Kidney glomerular epithelial cell (primary cell): ENCODE measurements at places on chromosomes 2 and 18.

DNA sequence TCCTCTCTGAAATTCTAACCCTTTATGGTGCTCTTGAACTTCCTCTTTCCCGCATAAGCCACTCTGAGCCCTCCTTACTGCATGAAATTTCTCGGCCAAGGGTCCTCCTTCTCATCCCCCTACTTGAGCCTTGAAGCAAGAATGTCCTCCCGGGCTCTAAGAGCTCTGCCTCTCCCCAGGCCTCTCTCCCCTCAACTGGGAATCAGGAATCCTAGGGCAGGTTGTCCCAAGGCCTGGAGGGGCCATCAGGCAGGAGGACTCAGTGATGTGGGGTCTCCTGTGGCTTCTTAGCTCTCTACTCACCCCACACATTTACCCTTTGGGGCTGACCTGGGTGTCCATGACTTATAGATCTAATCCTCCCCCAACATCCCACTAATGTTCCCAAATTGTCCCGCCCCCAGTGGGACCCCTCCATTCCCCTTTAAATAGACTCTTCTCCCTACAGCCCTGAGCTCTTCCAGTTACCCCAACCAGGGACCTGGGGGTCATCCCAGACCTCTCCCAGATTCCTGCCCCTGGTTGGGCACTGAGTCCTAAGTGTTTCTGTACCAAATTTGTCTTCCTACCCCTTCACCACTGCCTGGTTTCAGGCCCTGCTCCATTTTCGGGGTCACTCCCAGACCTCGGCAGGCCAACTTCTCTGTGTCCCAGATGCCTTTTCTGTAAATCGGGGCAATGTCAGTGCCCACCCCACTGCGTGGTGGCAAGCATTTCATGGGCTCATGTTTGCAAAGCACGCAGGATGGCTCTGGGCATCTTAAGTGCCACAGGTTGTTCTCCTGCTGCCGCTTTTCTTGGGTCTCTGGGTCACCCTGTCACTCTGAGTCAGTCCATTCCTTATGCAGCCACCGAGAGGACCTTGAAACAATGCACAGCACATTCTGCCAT, 171.2 kb downstream of the ASB1 start:
- no peak for DNase-seq

GRCh38 chr2:233202531-233202944, 48.9 kb upstream of the ATG16L1 start:
- DNase-seq, result no peak

DNA sequence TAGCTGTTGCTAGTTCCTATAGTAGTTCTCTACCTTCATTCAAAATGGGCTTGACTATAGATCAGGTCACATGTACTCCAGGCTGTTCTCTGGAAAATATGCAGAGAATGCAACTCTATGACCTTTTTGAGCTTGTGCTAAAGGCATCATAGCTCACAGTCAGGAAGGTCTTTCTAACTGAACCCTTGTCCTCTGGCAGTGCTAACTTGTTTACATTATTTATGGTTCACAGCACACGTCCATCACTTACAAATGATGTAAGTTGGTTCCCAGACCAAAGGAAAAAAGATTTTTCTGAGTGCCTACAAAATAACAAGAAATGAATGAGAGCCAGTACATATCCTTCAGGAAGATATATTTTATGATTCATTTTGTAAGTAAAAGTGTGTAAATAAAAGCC, 236.1 kb downstream of the GCA start:
- DNase-seq, result peak; percentile 40

DNA sequence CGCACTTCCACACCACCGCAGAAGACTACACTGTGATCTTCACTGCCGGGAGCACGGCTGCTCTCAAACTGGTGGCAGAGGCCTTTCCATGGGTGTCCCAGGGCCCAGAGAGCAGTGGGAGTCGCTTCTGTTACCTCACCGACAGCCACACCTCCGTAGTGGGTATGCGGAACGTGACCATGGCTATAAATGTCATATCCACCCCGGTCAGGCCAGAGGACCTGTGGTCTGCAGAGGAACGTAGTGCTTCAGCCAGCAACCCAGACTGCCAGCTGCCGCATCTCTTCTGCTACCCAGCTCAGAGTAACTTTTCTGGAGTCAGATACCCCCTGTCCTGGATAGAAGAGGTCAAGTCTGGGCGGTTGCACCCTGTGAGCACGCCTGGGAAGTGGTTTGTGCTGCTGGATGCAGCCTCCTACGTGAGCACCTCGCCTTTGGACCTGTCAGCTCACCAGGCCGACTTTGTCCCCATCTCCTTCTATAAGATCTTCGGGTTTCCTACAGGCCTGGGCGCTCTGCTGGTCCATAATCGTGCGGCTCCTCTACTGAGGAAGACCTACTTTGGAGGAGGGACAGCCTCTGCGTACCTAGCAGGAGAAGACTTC, 12.5 kb downstream of the MOCOS start:
- DNase-seq, result no peak

GRCh38 chr18:45596036-45596435, 19.2 kb upstream of the SLC14A2 start:
- DNase-seq, result no peak

GRCh38 chr2:60463249-60463648, 90.2 kb downstream of the BCL11A start:
- no peak for DNase-seq

DNA sequence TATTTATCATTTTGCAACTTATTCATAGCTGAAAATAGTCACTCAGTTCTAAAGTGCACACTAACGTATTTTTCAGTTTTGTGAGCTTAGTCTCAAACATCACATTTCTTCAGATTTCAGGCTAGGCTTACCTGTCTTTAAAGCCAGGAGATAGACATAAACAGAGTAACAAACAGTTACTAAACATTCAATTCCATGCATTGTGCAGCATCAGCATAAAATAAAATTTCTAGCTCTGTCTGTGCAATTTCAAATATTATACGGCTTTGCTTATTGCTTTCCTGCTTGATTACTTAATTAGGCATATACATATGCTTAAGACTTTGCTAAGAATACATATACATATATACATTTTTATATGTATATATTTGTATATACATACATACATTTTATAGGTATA, 637.0 kb downstream of the NR4A2 start:
- DNase-seq, result no peak

DNA sequence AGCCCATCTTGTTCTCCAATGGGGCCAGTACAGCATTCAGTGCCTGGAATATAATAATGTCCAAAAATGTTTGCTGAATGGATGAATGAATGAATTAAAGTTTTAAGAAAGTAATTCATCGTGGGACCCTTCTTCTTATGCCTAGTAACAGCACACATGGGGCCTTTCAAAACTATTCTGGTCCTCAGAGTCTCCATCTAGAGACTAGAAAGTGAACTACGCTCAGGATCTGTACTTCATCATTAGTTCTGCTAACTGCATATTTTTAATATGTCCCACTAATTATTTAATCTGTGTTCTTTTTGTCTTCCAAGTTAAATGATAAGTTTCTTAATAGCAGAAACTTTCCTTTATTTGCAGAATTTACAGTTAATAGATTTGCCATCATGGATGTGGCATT, 172.5 kb downstream of the SMAD2 start:
- DNase-seq, result no peak

GRCh38 chr2:121288454-121289231, 3.6 kb upstream of the TFCP2L1 start:
- DNase-seq, result no peak

DNA sequence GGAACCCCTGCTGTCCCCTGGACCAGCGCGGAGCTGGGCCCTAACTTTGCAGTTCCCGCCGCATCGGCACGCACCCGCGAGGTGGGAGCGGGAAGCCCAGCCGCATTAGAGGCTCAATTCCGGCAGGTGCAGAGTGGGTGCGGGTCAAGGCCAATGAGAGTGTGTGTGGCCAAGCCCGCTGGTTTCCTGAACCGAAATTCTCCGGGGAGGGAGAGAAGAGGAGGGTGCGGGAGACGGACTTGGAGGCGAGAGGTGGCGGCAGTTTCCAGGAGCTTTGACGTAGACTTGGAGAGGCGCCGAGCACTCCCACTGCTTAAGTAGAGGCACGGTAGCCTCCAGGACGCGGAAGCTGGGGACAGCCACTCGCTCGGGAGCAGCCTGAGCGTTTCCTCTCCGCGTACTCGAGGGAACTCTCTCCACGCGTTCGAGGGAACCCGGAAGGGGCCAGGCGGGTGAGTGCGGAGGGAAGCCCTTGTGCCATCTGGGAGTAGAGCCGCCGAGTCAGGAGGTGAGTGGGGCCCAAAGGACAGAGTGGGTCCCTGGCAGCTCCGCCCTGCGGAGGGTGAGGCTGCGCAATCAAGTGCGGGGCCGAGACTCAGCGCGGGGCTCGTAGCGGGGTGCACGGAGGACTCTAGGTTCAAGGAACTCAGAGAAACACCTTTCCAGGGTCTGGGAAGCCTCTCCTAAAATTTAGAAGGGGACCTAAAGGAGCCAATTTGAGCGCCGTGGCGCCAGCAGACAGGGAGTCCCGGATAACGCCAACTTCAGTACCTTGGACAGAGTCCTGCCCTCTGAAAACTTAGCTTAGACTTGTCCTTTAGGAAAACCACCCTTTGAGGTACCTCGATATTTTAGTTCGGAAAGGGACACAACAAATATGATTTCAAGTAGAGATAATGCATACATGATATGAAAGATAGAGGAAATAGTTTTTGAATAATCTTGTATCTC, at the start of gene FAM237A:
FAM237A (plus strand) TSS at position 413 of the 951 bp plus-strand sequence. CDS start 1,750 bp downstream, outside the sequence.
- DNase-seq, result peak; percentile 59

GRCh38 chr2:24672589-24672988, 120.6 kb downstream of the PTRHD1 start:
- no peak for DNase-seq
